ENCODE measurements at places on chromosomes 5 and 9. TPM values are rescaled to one million over a fixed set of nuclear protein-coding genes. Genes with fewer than 3 reads are reported as not detected.

Gene PLAC8L1
- 0.40 TPM for total RNA-seq

Gene SPINK6
- not detected for total RNA-seq

Gene PDE6A
- not detected for total RNA-seq

Gene ST8SIA4
- 0.26 TPM for total RNA-seq

Gene TMOD1
- 0.79 TPM for total RNA-seq

Gene SAXO1
- under 0.01 TPM for total RNA-seq

Gene FAM53C
- 21.4 TPM for total RNA-seq

Gene ZNG1A
- total RNA-seq: 12.8 TPM

Gene IL3
- total RNA-seq: not detected

Gene OBP2B
- total RNA-seq: not detected

Gene TMEFF1
- total RNA-seq: 1.1 TPM

Gene CAVIN4
- total RNA-seq: 1.2 TPM

Gene GDNF
- not detected for total RNA-seq

Gene SHC3
- 9.2 TPM for total RNA-seq

Gene CNTNAP3
- 76.5 TPM for total RNA-seq

Gene CCDC171
- total RNA-seq: 2.9 TPM

Gene OMD
- total RNA-seq: 1.1 TPM

Gene SNCB
- 0.12 TPM for total RNA-seq

Gene CCNO
- total RNA-seq: 0.40 TPM

Gene GABRG2
- total RNA-seq: not detected

Gene GBGT1
- total RNA-seq: 3.8 TPM

Gene ADAMTS19
- 0.26 TPM for total RNA-seq

Gene SLC34A1
- not detected for total RNA-seq

Gene IGFBPL1
- not detected for total RNA-seq

Gene PCDHB8
- 0.62 TPM for total RNA-seq

Gene C5orf52
- total RNA-seq: not detected

Gene MEIKIN
- 0.06 TPM for total RNA-seq

Gene SELENOP
- total RNA-seq: 12.4 TPM

Gene KIF24
- total RNA-seq: 2.9 TPM

Gene FOXD4
- 0.06 TPM for total RNA-seq

Gene PCDHA6
- 0.26 TPM for total RNA-seq

Gene ESM1
- total RNA-seq: 406 TPM

Gene SIT1
- 0.25 TPM for total RNA-seq

Gene NKD2
- total RNA-seq: 3.7 TPM

Gene LRRTM2
- 0.13 TPM for total RNA-seq

Gene BTNL8
- total RNA-seq: not detected

Gene PHF24
- total RNA-seq: 0.13 TPM

Gene ATG10
- total RNA-seq: 10.9 TPM

Gene PCDHB6
- total RNA-seq: 0.37 TPM

Gene CTSV
- 0.26 TPM for total RNA-seq

Gene CARD9
- 2.6 TPM for total RNA-seq

Gene TEK
- 3.4 TPM for total RNA-seq

Gene RBM18
- 8.7 TPM for total RNA-seq

Gene MATR3
- 265 TPM for total RNA-seq

Gene SHISAL2B
- total RNA-seq: not detected

All from aortic smooth muscle cell (primary cell).